NCI-H1930 (cell line): ENCODE measurements at places on chromosomes 2 and 18.
A peak's percentile ranks its signal among the peaks of the same experiment; 100 is the strongest.

DNA sequence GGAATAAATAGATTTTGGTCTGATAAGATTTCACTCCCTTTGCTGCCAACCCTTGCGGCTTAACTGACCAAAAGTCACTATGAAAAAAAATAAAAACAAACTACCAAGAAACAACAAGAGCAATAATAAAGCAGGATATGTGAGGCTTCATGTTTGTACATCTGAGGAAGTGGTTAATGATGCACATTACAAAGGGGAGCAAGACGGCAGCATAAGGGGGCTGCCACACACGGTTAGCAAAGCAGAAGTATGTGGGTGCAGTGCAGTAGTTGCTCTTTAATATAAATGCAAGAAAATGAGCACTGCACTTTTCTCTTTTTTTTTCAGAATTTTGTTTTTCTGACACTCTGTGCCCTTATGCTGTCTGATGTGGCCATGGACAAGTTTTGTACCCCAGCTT is 377.1 kb upstream of the CNTNAP5 start:
- no peak for DNase-seq

- no peak for DNase-seq
These were observed 17.9 kb downstream of the LCT start for GRCh38 chr2:135818937-135819610.

GRCh38 chr18:75199327-75199726 is 9.6 kb downstream of the PTGR3 start:
- no peak for DNase-seq

- no peak for DNase-seq
These were observed 56.0 kb downstream of the HAUS1 start for GRCh38 chr18:46160050-46160798.

DNA sequence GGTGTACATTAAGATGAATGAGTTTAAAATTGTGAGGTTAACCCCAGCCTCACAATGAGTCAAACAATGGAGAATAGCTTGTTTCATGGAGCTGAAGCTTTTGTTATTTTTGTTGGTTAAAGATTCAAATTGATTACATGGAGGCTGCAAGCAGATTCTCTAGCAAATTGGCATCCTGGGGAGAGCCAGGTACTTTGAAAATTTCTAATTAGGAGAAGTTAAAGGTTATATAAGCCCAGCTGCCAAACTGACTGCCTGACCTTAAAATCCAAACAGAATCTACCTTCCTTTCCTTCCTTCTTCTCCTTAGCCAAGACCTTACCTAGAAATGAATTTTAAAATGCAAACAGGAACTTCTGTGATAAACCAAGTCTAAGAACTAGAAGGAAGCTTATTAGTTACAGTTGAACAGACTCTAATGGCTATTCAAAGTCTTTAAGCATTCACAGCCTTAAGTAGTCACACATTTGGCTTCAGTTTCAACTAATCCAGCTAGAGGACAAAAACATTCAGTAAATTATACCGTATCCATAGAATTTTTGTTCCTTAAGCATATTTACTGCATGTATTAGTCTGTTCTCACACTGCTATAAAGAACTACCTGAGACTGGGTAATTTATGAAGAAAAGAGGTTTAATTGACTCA is 31.5 kb upstream of the PGAP1 start:
- peak; percentile 11 for DNase-seq

- no peak for DNase-seq
These were observed 2187.6 kb upstream of the CELF4 start for GRCh38 chr18:39753178-39753577.

DNA sequence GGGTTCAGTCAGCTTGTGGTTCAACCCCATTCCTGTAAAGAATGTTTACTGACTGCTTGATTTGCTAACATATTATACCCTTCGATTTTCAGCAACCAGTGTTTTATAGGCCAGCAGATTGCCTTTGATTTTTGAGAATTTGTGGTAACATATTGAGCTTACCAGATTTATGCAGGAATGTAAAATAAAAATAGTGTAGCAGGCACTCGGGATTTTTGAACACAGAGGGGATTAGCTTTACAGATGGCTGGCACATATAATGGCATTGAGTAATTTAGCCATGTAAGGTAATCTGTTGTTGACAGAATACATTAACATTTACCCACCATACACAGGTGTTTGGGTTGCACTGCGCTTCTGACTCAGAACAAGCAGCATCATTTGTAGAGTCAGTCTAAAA is 354.0 kb downstream of the LRRTM1 start:
- no peak for DNase-seq

DNA sequence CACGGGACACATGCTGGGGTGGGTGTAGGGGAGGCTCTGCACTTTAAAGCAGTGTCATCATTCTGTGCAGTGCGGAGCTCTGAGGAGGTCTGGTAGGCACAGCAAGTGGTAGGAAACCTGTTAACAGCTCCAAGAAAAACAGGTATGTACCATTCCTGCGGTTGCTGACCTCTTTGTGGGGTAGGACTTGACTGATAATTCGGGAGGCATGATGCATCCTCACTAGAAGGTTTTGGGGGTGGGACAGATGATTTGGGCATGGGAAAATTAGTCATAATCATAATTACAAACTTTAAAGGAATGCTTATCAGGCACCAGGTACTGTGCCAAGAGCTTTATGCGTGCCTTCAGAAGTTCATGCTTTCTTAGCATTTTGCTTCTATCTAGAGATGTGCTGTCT is 9.7 kb downstream of the DOK1 start:
- no peak for DNase-seq

- DNase-seq: no peak
These were observed 105.6 kb downstream of the CMPK2 start for GRCh38 chr2:6760132-6760531.

DNA sequence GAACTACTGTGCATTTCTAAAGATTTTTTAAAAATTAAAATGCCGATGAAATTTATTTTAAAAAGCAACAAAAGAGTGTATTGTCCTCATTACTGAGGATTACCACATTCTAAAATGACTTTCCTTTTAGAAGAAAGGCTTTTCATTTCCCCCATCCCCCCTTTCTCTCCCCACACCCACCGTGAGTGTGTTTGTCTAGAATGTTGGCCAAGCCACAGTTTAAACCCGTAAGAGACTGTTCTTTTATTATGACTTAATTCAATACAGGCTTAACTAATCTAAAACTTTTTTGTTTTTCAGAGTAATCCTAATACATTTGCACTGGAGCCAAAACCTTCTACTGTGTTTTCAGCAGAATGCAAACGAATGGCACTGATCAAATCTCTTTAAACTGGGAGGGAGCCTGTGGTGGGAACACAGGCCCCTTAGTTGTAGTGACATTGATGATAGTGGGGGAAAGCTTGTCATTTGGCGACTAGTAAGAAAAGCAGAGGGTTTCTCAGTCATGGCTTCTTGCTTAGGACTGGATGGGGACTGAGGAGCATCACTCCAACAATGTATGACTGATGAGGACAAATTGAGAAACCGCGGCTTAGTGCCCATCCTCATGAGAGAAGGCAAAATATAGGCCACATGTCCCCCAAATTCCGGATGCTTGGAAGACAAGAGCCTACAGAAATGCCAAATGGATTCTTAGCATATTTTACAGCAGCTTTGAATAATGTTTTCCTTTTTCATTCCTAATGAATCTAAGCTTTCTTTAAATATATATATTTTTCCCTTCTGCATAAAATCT is 154.0 kb upstream of the SMIM21 start:
- DNase-seq: no peak
